Fibroblast of upper back skin (primary cell): ENCODE measurements at places on chromosomes 2 and 18.
A peak's percentile ranks its signal among the peaks of the same experiment; 100 is the strongest.

DNA sequence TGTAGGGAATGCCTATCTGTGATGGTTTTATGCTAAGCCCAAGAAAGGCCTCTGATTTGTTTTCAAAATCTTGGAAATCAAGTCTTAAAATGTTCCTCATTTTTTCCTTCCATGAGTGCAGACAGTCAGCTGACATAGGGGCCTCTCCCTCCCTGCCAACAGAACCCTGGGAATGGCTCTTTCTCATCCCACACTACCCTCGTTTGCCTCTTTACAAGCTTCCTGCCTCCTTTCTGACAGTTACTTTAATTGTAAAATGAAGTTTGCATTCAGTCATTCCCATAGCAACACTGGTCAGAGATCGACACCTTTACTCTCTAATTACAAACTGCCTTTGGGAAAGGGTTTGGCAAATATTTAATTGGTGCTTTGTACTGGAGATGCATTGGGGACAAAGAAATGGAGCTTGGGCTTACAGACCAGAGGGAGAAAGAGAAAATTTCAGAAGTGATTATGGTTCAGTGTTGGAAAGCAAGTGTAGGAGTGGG lies 25.4 kb downstream of the KIF5C start:
- DNase-seq, result no peak

GRCh38 chr2:235614176-235614860 lies 120.5 kb downstream of the AGAP1 start:
- peak; percentile 11 for DNase-seq

GRCh38 chr2:105518897-105519296 lies 120.0 kb upstream of the FHL2 start:
- DNase-seq, result peak; percentile 17

- DNase-seq, result no peak
These were observed 188.2 kb downstream of the PTH2R start for GRCh38 chr2:208594642-208595385.

DNA sequence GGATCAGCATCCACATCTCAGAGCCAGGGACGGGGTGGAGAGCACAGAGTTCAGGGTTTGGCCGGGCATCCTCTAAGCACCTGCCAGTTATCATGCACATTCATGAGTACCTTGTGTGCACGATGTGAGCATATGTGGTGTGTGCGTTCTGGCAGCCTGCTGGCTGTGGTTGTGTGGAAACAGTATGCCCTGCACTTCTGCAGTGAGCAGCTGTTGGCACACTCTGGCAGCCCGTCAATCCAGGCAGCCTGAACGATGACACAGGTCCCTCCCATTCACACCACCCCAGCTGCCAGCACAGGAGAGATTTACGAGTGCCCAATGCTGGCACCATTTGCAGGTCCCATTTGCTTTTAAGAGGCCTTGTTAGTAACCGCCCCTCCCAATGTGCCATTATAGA lies 74.2 kb downstream of the CD8B2 start:
- no peak for DNase-seq

- DNase-seq, result no peak
These were observed 20.0 kb downstream of the IL1RL2 start for GRCh38 chr2:102206666-102207341.

DNA sequence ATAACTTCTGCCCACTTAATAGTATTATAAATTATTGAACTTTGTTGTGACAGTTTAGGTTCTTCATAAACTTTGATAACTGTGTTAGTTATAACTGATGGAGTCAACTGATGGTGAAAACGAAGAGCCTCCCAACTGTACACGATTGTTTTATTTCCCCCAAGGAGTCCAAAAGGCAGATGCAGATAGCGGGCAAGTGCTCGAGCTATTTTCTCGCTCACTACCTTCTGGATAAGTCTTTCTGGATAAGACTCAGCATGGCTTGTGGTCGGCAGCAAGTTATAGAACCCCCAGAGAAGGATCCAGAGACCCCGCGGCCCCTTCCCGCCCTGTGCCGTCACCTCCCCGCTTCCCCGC lies 517 bp downstream of the GCFC2 start:
- no peak for DNase-seq

GRCh38 chr2:19675856-19676460 lies 225.8 kb downstream of the TTC32 start:
- DNase-seq, result peak; percentile 47

- no peak for DNase-seq
These were observed 805 bp upstream of the KRTCAP3 start for GRCh38 chr2:27441226-27441926.

DNA sequence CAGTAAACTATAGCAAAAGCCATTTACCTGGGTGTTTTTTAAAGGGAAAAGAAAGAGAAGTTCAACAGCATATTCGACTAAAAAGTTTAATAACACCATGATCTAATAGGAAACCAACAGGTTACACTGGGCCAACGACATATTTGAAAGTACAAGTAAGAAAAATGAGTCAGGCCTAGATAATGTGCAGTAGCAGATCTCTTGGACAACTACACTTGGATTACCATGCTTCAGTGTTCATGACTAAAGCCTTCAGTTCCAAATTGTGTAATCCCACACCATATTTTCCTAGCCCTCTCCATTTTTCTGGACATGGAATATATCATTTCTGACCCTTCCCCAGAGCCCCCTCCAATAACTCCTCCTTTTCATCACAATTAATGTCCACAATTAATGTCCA lies 39.1 kb upstream of the FIGN start:
- peak; percentile 87 for DNase-seq

GRCh38 chr2:50575232-50575631 lies 456.7 kb downstream of the NRXN1 start:
- no peak for DNase-seq

GRCh38 chr2:161101406-161101805 lies 58.8 kb upstream of the TANK start:
- no peak for DNase-seq

GRCh38 chr2:61566566-61566965 lies 28.4 kb upstream of the XPO1 start:
- no peak for DNase-seq

GRCh38 chr2:58812771-58813344 lies 571.7 kb upstream of the FANCL start:
- DNase-seq, result peak; percentile 6

- no peak for DNase-seq
These were observed 371.3 kb downstream of the SLC4A3 start for GRCh38 chr2:219998714-219999227.

DNA sequence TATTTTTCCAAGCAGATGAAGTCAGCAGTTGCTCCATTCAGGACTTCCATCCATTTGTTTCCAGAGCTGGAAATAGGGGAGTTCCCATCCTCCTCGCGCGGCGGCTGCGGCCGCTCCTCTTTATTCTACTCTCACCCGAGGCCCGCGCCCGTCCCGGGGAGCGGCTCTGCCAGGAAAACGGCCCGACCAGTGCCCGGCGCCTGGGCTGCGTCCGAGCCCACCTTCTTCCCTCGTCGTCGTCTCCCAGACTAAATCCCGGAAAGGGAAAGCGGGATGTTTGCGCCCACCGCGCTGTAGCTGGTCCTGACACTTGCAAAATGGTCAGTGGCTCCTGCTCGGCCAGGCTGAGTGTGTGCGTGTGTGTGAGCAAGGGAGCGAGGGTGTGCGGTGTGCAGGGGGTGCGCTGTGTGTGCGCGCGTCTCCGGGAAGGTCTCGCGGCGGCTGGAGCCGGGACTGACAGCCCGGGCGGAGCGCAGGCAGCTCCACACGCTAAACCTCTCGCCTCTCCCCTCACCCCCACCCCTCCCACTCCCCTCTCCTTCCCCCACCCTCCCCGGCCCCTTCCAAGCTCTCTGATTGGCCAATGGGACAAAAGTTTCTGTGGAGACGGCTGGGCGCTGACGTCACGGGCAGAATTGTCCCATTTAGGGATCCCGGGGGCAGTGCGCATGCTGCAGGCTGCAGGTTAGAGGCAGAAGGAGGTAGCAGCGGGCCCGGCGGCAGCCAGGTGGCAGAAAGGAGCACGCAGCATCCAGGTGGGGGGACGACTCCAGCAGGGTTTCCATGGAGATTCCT lies at the start of gene NOL4:
Gene NOL4, minus strand, starts transcription at position 491 of the 795 bp plus-strand sequence. CDS start 1,660 bp downstream, outside the sequence.
- peak; percentile 3 for DNase-seq

DNA sequence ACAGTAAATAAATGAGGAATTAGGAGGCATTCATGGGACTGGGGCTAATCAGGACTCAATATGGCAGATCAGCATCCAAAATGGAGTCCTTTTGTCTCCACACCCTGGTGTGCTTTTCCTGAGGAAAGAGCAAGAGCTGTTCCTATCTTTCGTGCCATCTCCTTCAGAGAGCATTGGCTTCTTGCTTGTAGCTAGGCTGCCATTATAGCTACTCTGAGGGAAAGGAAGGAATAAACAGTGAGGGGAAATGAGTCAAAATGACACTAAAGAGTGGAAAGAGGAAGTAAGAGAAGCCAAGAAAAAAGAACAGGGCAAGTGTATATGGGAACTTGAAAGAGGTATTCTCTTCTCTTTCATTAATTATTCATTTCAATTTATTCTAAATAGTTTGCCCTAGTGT lies 8.4 kb upstream of the NMI start:
- DNase-seq, result no peak

DNA sequence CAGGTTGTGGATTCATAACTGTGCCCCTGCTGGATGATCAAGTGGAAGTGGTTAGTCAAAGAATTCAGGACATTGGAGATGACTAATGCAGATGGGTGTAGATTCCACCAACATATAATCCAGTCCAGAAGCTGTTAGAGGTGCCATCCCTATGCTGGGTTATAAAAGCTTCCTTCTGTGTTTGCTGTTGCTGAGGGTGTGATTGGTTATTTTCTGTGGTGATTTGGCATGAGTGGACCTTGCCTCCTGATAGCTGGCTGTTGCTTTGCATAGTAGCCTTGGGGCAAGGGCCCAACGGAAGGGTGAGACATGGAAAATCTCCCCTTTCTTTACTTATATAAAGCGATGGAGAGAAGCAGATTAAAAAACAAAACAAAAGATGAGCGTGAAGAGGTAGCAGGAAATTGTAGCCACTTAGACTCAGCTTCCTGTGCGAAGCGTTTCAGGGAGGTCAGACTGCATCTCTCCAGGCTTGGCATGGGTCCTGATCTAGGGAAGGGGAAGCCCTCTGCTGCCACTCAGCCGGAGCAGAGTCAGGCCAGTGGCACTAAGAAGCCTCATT lies 190.4 kb downstream of the FMNL2 start:
- peak; percentile 75 for DNase-seq

- peak; percentile 90 for DNase-seq
These were observed 134.1 kb upstream of the ITGB6 start for GRCh38 chr2:160334028-160334741.

DNA sequence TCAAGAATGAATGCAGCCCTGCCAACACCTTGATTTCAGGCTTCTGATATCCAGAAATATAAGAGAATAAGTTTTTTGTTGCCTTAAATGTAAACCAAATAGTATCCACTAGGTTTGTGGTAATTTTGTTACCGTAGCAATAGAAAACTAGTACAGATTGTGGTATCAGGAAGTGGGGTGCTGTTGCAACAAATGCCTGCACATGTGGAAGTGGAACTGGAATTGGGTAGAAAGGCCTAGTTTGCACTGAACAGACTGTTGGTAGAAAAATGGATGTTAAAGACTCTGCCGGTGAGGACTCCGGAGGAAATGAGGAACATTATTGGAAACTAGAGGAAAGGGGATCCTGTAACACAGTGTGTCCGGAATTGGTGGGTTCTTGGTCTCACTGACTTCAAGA lies 145.8 kb upstream of the MGAT5 start:
- no peak for DNase-seq

- no peak for DNase-seq
These were observed 58.1 kb downstream of the DGKD start for GRCh38 chr2:233412405-233412804.

GRCh38 chr2:97715951-97716694 lies 2.7 kb downstream of the ZAP70 start:
- DNase-seq, result no peak

- no peak for DNase-seq
These were observed 84.5 kb downstream of the FAM228A start for GRCh38 chr2:24259316-24259715.

DNA sequence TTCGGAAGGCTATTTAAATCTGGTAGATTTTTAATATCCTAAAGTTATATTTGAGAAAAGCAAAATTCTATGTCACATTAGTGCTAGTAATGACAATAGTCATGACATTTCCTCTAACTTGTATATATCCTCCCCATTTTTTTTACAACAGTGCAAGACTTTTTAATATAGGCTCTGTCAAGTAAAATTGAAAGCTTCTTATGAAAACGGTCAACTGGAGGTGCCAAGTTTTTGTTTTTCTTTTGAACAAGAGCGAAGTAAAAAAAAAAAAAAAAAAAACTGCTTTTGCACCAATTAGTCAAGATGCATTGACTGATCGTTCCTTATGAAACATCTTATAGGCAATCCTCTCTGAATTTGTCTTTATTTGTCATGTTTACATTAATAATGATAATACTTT lies 389.3 kb downstream of the STK39 start:
- no peak for DNase-seq

- no peak for DNase-seq
These were observed 32.1 kb downstream of the CRACDL start for GRCh38 chr2:98903767-98904485.

GRCh38 chr2:20291846-20292408 lies 58.7 kb downstream of the PUM2 start:
- no peak for DNase-seq

DNA sequence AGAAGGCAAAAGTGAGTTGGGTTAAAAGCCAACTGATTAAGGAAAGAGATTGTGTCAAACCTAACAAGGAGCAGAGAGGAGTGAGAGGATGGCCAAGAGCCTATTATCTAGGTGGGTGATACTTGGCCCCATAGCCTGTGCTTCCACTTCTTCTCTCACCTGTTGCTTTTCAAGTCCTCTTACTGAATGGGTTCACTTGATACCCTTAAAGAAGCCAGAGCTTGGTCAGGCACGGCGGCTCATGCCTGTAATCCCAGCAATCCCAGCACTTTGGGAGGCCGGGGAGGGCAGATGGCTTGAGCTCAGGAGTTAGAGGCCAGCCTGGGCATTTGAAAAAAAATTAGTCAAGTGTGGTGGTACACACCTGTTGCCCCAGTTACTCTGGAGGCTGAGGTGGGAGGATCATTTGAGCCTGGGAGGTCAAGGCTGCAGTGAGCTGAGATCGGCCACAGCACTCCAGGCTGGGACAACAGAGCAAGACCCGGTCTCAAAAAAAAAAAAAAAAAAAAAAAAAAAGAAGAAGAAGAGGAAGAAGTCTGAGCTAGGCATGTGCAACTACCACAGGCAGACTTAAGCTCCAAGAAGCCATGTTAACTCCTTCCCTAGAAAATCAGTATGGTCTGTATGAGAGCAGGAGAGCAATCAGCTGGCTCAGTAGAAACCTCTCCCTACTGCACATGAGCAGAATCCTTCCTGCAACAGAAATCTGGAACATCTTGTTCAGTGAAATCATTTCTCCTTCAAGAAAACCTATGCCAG lies 28.4 kb upstream of the ME2 start:
- DNase-seq, result no peak
